Stimulated activated CD8-positive, alpha-beta memory T cell treated with anti-CD3 and anti-CD28 coated beads, Interleukin-7, amount 100 ng/mL, for 1 hour (primary cell): ENCODE measurements at places on chromosomes 5 and 9.

DNA sequence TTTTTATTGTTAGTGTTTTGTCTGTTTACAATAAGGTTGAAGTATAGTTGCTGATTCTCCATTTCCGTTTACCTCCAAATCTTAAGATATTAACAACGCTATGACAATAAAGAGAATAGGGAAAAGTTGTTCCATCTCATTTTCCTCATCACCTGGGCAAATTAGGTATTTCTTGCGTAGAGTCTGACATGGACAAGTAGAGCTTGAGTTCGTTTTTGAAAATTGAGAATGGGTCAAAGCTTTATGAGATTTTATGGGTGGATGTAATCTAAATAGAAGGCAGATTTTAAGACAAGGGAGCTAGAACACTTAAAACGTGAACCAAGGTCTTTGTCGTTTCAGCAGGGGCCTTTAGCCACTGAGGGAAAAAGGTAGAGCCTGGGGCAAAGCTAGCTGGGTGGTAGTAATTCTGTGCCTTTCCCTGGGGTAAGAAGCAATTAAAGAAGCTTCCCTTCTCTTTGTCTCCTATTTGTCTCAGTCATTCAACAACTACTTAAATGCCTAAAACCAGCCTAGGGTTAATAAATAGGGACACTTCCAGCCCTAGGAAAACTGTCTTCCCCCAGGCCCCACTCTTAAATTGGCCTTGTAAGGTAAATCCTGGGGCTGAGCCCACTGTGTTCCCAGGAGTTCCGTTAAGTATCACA is 551 bp upstream of the CAAP1 start:
- no peak for DNase-seq

DNA sequence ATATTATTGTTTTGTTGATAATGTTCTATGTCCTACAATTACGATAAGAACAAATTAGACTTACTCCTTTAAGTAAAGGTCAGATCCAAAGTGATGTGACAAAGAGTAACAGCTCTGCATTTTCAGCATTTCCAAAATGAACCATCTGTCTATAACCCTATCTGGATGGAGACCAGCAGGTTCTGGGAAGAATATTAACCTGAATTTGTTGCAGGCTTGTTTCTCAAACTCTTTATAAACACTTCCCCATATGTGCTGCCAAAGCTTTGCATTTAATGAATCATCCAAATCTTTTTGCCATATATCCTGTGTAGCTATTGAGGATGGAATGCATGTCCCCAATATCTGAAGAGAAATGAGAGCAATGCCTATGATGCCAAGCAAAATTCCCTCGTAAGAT is 198.9 kb upstream of the SLC27A6 start:
- DNase-seq, result no peak

DNA sequence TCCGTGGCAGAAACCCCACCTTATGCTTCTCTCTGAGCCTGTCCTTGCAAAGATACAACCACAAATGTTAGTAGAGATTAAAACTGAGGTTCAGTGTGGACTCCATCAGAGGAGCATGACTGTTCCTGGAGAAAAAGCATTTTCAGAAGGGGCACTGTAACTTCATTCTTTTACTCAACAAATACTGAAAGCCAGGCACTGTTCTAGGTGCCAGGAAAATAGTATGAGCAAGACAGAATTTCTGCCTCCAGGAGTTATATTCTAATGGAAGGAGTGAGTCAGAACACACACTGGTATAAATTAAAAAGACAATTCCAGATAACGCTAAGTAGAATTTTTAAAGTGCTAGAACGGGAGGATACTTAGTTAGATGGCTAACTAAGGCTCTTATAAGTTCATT is 251.4 kb upstream of the GAS1 start:
- DNase-seq, result no peak

GRCh38 chr5:139584137-139584536 is 23.0 kb downstream of the UBE2D2 start:
- no peak for DNase-seq

DNA sequence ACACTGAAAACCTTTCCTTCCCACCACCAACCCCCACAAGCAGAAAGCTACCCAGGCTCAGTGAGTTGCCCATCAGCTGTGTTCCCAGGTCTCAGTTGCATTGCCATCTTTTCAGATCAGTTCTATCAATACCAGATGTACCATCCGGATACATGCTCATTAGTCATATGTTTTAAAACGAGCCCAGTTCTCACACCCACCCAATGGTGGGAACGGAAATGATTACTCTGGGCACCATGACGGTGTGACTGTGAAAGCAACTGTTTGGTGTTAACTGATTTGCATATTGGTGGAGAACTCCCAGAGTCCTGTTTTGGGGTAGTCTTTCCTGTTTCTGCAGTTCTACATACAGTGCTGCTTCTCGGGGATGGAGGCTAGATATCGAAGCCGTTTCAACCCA is 212.3 kb downstream of the TRIM36 start:
- no peak for DNase-seq

GRCh38 chr9:17588395-17588794 is 9.5 kb downstream of the SH3GL2 start:
- no peak for DNase-seq

DNA sequence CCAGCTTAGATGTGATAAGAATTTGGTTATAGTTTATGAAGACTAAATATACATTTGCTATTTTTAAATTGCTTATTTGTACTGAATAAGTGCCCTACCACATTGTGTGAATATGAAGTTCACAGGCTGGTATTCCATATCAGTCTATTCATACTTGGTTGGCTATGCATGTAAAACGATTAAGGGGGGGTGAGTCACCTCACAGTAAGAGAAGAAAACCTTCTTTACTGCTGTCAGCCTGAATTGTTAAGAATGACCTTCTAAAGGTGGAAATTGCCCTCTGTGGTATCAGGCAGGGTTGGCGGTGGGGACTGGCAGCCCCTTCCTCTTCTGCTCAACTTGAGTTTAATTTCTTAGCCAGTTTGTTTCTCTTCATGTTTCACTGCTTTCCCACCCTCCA is 127.0 kb upstream of the RPS23 start:
- no peak for DNase-seq

GRCh38 chr9:87594194-87594593 is 96.5 kb downstream of the DAPK1 start:
- no peak for DNase-seq

- no peak for DNase-seq
These were observed 23.0 kb downstream of the CDC14B start for GRCh38 chr9:96596601-96597111.

- DNase-seq, result no peak
These were observed 90.6 kb downstream of the FBXO4 start for GRCh38 chr5:42015681-42016080.

DNA sequence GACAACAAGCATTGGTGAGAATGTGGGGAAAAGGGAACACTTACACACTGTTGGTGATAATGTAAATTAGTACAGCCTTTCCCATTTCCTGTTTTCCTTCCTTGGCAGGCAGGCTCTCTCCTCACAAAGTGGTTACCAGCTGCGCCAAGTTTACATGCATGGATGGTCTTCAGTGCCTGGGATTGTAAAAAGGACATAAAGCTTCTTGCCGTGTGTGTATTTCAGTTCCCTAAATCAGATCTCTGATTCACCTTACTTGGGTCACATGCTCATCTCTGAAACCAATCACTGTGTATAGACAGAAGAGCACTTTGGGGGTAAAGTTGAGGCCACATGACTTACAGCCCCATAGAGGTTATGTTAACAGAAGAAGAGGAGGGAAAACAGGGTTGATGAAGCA is 92.8 kb downstream of the CAVIN4 start:
- DNase-seq, result no peak

- DNase-seq, result no peak
These were observed 185.8 kb downstream of the KCTD16 start for GRCh38 chr5:144356489-144356888.

DNA sequence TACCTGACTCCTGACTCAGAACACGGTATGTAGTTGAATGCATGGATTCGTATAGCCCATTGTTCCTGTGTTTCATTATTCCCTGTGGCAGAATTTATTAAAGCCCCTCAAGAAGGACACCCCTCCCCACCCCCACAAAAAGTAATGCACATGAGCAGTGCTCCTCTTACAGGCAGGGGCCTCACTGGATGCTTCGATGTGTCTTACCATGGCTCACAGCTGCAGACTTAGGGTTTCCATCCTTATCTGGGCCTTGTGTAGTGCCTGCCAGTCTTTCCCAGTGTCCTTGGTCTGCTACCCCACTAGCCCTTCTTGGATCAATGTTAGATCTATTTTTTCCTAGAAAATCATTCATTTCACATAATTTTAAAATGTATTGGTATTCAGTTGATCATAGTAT is 14.9 kb downstream of the EXOSC3 start:
- DNase-seq, result no peak
